ENCODE measurements at places on chromosomes 6 and 20.

DNA sequence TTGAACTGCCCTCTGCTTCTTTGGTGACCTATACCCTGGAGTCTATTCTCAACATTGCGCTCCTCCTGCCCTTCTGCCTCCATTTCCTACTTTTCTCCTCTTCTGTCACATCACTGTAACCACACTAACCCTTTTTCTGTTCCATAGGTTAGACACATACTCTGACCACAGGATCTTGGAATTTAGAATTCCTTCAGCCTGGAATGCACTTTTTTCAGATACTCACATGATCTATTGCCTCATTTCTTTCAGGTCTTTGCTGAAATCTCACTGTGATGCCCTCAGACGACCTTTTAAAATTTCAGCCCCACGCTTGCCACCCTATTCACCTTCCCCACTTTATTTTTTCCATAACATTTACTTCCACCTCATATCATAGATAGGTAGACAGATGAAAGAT is 5.1 kb downstream of the VNN1 start:
- DNase-seq: no peak

- DNase-seq: no peak
These were observed 104.7 kb downstream of the ARMC2 start for GRCh38 chr6:108952776-108953486.

DNA sequence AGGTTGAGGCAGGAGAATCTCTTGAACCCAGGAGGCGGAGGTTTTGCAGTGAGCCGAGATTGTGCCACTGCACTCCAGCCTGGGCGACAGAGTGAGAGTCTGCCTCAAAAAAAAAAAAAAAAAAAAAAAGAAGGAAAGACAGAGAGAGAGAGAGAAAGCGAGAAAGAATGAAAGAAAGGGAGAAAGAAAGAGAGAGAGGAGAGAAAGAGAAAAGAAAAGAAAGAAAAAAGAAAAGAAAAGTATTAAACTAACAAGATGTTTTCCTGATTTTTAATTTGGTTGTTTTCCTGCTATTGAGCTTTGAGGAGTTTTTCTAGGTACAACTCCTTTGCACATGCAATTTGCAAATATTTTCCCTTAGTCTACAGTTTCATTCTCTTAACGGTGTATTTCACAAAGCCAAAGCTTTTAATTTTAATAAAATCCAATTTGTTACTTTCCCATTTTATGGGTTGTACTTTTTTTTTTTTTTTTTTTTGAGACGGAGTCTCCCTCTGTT is 10.8 kb upstream of the TRERF1 start:
- DNase-seq: no peak

DNA sequence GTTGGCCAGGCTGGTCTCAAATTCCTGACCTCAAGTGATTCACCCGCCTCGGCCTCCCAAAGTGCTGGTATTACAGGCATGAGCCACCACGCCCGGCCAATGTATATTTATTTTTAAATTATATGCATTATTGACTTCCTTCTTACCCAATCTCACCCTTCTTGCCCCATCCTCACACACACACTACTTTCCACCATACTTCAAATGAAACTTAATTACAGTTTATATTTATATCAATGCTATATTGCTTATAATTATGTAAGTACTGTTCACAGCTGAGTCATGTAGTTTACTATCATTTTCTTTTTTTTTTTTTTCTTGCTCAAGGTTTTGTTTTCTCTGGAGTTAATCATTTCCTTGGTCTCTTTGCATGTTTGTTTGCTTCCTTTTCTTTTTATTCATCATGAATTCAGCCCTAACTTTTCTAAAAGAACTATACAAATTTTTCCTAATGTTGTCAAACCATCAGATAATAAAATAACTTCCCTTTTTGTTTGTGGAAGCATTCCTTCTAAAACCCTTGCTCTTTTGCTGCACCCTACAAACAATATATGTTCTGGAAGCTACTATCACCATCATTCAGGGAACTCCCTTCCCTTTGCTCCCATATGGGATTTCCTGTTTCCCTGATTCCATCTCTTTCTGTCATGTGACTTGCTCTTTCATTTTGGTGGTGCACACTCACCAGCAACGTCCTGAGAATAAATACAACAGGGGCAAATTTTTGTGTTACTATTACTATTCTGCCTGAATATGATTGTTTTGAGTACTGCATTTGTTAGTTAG is 201.7 kb upstream of the SASH1 start:
- DNase-seq: no peak

- no peak for DNase-seq
These were observed 219.1 kb downstream of the MYLK4 start for GRCh38 chr6:2531426-2532215.

- no peak for DNase-seq
These were observed 147.8 kb downstream of the PHACTR3 start for GRCh38 chr20:59752101-59752586.

- DNase-seq: no peak
These were observed 520 bp downstream of the KCNK17 start for GRCh38 chr6:39313526-39314272.

DNA sequence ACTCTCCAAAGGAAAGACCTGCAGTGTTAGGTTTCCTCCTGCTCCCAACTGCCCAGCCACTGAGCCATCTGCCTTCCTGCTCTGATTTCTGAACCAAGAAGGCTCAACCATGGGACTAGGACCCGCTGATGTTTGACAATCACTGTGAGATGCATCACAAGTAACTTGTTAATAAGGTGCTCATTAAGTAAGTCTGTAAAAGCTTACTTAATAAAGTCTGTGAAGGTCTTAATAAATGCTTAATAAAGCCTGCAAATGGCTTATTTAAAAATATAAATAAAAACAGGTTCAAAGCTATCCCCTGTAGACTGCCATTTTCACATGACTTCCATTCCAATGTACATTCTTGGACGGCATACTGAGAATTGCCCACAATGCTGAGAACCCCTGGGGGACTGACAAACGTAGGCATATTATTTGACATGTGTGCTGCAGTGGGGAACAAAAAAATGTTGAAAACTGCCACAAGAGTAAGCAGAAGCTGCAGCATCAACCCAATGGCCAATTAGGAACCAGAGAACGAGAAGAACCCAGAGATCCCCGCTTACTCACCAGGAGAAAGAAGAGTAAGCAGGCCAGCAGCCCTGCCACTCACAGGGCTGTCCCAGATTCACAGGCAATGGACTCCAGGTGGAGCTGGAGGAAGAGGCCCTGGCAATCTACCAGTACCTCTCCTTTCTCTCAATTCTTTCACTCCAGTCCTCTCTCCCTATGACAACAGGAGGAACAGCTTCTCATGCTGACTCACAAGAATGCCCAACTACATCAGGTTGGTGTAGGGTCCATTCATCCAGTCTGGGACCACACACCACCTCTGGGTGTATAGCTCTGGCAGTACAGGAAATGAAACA is 19.5 kb downstream of the KIF13A start:
- DNase-seq: no peak

- DNase-seq: no peak
These were observed 29.9 kb downstream of the MAPK13 start for GRCh38 chr6:36160147-36160760.

- no peak for DNase-seq
These were observed 4.9 kb upstream of the PTK6 start for GRCh38 chr20:63542031-63542559.

DNA sequence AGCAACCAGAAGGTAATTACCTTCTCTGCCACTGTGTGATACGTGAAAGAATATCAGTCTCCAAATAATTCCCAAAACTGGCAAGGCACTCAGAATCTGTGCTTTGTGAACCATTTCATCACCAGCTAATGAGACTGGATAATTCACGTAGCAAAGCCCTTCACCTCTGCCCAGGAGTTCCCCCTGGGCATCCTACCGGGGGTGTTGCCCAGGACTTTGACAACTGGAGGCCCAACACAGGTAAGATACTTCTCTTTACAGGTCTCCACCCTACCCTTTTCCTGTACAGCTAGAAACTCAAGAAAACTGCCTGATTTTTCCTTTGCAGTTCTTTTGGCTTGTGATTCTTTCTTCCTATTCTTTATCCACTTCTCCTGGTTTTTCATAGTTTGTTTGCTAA is 2.7 kb upstream of the CD24 start:
- no peak for DNase-seq

DNA sequence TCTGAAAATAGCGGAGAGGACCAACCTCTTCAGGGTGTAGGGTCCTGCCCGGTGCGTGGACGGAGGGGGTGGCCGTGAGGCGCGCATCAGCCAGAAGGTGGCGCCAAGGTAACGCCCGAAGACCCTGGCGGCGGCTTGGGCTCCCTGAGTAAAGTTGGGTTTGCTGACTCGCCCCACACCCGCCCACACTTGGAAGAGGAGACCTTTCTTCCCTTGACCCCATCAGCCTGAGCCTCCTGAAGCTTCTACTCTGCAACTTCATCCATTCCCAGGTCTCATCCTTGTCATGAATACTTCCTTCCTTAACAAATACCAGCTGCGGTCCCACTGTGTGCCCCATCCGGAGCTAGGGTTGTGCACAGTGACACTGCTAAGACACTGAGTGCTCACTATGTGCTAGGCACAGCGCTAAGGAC is 14.6 kb downstream of the CD40 start:
- DNase-seq: peak; percentile 52

GRCh38 chr6:5379647-5380242 is 118.4 kb downstream of the FARS2 start:
- no peak for DNase-seq

- no peak for DNase-seq
These were observed 567.2 kb downstream of the KIF16B start for GRCh38 chr20:16005915-16006493.

DNA sequence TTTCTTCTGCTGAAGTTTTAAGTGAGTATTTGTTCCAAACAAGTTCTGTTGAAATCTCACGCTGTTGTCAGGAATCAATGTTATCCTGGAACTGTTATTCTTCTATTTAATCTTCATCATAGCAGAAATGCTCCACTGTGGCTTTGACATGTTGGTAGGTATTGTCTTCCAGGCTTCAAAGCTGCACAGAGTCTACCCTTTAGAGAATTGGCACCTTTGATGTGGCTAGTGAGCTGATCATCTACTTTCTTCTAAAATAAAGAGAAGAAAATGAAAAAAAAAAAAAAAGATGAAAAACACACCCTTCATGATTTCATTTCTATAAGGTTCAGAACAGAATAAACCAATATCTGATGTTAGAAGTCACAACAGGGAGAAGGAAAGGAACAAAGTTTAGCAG is 5.8 kb upstream of the ZSCAN23 start:
- DNase-seq: no peak

- no peak for DNase-seq
These were observed 21.2 kb upstream of the ADIG start for GRCh38 chr20:38559764-38560163.

DNA sequence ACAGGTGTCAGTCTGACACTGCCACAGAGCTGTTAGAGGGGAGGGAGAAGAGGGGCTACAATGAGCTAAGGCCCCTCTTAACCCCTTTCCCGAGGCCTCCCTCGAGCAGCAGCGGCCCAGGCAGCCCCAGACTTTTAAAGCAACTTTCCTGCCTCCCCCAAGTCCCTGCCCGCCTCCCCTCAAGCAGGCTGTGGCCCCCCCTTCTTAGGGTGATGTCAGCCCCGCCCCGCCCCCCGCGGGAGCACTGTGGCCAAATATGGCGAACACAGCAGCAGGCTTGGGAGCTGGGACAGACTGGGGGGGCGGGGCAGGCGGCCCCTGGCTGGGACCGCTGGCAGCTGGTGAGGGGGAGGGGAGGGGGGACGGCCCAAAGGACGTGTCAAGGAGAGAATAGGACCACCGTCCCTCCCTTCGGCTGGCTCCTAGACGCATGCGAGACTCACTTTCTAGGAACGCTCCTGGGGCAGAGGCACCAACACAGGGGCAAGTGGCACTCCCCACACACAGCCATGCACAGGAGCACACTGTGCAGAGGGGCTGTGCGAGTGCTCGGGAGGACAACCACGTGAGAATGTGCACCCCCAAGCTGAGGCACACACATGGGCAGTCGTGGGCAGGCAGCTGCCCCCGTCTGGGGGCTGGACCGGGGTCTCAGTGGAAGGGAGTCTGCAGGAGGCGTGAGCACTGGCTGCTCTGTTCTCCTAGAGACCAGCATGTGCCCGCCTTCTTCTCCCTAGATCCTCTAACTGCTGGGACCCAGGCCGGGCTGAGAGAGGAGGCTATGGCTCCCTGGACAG is 6.7 kb downstream of the TEAD3 start:
- no peak for DNase-seq

GRCh38 chr20:40770564-40771307 is 81.7 kb upstream of the MAFB start:
- no peak for DNase-seq
